ENCODE measurements at places on chromosomes 6 and 20.

DNA sequence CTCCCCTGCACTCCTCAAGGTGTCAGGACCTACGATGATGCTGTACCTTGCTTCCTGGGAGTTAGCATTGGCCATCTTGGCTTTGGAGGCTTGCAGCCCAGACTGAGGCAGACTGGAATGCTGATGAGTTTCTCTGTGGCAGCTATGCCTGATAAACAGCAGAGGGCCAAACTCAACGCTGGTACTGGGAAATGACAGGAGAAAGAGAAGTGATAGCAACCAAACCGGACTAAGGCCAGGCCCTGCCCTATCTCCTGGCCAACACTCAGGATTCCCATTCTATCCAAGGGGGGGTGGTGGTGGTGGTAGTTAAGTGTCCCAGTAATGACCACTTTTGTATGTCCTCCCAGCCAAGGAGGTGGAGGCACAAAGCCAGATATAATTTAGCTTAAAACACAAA, 90.0 kb upstream of the DTNBP1 start:
- DNase-seq, result no peak

DNA sequence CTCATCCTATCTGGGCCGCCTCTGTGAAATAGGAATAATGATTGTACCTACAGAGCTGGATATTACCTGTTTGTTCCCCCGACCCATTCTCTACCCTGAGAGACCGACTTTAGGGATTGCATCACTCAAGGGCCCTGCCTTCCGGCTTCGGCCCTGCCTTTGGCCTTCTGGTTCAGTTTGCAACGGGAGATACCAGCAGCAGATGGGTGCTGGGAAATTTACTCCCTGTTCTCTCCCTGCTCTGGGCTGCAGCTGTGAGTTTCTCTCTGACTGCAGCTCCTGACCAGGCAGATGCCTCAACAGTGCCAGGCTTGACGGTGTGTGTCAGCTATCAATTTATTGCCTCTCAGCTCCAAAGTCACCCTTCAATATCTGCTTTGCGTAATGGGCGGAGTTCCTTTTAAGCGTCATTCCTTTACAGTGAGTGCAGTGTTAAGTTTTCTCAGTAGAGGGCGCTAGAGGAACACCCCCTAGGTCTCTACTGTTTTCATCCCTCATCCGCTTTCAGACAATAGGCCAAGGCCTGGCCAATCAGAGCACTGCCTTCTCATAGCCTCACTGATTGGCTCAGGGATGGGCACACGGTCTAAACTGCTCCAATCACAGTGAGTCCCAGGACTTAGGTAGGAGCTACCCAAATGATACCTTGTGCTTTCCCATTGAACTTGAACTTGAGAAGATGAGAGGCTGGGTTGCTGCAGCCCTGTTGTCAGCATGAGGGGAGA, 30.0 kb downstream of the KCNG1 start:
- no peak for DNase-seq

- no peak for DNase-seq
These were observed 41.3 kb downstream of the RSPH3 start for GRCh38 chr6:158958504-158959386.

DNA sequence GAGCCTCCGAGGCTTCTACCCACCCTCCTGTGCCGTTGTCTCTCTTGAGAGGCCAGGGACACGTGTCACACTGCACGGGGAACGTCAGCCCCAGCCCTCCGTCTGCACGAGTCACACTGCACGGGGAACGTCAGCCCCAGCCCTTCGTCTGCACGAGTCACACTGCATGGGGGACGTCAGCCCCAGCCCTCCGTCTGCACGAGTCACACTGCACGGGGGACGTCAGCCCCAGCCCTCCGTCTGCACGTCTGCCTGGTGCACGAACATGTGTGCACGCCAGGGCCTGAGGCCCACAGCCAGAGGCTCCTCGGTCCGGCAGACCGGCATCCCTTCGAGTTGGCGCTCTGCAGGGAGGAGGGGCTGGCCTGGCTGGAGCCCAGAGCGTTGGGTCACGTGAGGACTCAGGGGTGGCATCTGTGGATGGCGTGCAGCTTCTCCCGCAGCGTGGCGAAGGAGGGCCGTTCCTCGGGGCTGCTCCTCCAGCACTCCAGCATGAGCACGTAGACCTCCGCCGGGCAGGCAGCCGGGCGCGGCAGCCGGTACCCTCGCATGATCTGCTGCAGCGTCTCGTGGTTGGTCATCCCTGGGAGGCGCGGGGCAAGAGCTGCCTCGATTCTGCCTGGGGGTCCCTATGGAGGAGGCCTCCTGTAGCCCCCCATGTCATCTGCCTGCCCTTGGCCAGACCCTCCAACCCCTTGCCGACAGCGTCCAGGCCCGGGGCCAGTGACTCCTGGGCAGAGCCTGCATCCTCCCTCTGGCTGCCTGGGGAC, 3.4 kb upstream of the PTK6 start:
- DNase-seq, result no peak

DNA sequence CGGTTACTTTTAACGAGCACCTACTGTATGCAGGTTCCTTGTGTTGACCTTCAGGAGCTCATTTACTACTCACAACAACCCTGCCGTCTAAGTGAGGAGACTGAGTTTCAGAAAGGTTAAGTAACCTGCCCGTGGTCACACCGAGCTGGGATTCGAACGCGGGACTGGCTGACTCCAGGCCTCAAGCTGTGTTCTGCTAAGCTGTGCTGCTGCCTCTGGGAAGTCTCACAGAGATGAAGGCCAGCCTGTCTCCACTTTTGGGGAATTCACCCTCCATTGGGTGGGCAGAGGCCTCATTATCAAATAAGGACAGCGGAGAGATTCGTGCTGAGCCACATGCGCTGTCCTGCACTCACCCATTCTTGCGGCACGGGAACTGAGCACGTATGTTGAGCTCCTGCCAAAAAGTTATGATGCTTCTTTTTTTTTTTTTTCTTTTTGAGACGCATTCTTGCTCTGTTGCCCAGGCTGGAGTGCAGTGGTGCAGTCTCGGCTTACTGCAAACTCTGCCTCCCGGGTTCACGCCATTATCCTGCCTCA, 25.9 kb upstream of the MYT1 start:
- no peak for DNase-seq

DNA sequence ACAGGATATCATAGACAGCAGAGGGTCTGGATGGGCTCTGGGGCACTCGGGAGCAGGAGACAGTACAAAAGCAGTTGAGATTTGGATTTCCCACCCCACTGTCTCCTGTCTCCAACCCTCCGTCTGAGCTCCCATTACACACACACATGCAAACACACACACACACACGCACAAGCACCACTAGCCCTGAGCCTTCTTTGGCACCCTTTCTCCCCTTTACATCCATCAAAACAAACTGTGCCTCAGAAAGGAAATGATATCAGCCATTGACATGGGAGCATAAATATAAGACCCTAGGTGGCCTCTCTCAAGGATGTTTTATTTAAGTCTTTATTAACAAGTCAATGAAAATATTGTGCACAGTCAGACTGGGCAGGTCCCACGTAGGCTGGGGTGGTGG, 17.5 kb downstream of the TTBK1 start:
- no peak for DNase-seq

DNA sequence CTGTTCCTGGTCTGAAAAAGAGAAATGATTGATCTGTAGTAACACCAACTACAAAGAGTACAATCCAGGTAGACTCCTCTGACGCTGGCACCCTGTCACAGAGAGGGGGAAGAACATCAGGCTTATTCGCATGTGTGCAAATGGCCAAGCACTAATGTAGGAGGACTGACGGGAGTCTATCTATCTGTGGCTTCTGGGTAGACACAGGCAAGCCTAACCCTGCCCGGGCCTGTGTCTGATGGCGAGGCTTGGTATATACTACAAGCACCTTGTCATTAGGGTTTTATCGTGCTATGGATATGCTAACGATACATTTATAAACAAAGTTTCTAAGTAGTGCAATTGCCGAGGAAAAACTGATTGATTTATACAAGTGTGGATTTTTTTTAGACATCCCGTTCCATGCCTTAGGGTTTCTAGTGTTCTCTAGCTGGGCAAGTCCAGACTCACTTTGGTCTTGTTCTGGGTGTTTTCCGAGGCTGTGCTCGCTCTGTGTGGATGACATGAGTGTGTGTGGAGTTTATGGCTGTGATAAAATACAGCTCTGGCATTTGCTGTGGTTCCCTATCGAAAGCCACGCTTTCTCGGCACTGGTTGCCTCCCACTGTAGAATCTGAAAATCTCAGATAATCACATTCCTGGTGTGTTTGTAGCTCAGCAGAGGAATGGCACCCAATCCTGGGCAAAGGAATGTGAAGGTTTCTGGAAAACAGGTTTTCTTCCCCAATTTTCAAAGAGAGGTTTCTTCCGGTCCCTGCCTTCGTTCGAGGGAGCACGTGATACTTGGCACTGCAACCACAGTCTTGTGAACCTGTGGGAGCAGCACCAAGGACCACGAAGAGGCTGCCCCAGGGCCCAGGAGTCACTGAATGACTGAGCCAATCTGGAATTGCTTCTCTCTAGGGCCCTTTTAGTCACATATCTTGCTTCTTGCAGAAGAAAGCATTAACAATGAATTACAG, 67.5 kb upstream of the EDN1 start:
- no peak for DNase-seq

- DNase-seq, result no peak
These were observed 232.4 kb upstream of the FOXQ1 start for GRCh38 chr6:1079525-1079924.

DNA sequence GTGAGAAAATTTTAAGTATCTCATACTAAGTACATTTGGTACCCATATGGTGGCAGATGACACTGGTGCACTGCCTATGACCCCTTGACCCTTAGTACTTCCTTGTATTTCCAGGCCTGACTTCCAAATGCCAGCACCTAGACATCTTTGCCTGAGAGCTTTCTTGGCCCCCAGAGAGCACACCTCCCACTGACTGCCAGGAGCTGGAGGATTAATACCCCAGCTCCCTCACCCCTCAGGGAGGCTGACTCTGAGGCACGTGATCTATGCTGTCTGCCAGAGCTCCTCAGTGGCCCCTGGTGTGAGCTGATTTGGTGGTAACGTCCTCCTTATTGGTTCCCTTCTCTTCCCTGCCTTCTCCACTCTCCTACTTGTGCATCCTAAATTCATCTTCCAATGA, 38.0 kb downstream of the BFSP1 start:
- DNase-seq, result no peak

GRCh38 chr6:169800116-169800667, 48.8 kb downstream of the ERMARD start:
- no peak for DNase-seq

DNA sequence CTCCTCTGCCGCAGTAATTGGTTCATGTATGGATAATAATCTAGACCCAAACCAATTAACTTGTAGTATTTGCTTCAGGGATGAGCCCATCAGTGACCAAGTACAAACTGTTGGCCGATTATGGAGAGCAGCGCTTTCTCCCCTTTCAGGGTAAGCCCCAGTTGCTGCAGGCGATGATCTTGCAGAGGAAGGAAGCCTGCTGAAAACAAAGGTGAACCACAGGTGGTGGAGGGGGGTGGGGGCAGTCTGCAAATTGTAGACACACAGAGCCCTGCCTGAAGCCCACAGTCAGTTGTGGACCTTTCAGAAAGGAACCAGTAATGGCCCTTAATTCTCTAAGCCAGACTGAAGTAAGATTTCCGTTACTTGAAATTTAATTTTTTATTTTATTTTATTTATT, 167.9 kb upstream of the JARID2 start:
- no peak for DNase-seq

GRCh38 chr20:21099751-21100577, 6.2 kb downstream of the LINC00237 start:
- no peak for DNase-seq

GRCh38 chr6:101776919-101777350, 383.4 kb downstream of the GRIK2 start:
- DNase-seq, result no peak

DNA sequence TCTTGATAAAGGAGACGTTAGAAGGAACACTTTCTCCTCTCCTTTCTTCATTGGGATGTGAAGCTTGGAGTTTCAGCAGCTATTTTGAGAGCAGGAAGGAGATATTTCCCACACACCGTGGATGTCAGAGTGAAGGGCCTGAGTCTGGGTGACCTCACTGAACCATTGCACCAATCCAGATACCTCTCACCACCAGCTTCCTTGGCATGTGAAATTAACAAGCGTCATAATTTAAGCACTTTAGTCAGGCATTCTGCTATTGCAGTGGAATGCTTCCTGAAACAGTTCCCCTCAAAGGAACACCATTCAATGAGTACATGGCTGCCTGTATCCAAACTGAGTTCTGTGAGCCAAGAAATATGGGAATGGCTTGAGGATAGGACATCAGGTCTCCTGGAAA, 83.7 kb downstream of the CHMP4B start:
- DNase-seq, result no peak

- DNase-seq, result no peak
These were observed 8.3 kb downstream of the PM20D2 start for GRCh38 chr6:89154131-89154530.

GRCh38 chr20:17449031-17449430, 82.1 kb downstream of the BFSP1 start:
- no peak for DNase-seq

GRCh38 chr6:166921570-166921969, 34.8 kb downstream of the RNASET2 start:
- DNase-seq, result no peak

DNA sequence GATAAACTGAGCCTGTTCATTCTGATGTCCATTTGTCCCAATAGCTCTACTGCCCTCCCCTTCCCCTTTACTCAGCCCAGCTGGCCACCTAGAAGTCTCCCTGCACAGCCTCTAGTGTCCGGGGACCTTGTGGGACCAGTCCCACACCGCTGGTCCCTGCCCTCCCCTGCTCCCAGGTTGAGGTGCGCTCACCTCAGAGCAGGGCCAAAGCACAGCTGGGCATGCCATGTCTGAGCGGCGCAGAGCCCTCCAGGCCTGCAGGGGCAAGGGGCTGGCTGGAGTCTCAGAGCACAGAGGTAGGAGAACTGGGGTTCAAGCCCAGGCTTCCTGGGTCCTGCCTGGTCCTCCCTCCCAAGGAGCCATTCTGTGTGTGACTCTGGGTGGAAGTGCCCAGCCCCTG, 24.7 kb upstream of the FANCE start:
- DNase-seq, result no peak

DNA sequence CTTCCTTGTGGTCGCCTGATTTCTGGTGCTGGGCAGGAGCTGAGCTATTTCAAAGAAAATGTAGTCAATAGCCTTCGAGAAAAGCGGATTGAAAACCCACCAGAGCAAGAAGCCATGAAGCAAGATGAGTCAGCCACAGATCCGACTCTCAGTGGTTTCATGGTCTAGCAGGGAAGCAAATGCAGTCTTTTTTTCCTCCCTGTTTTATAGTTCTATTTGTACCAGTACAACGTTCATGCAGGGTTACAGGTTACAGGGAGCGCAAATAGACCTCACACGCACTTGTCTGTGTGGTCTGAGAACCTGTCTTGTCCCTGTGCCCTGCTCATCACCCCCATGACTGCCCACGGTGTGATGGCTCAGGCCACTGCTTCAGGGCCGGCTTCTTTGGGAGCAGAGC, 309.8 kb upstream of the SUPT3H start:
- no peak for DNase-seq

DNA sequence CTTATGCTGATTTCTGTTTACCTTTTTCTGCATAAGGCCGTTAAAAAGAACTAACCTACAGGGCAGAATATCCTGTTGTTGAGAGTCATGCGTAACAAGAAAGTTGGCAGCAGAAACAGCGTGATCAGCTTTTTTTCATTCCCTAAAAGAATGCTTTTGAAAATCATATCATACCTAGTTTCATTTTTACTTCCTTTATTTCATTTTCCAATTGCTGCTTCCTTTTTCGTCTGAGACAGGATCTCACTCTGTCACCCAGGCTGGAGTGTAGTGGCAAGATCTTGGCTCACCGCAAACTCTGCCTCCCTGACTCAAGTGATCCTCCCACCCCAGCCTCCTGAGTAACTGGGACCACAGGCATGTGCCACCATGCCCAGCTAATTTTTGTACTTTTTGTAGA, 4.1 kb downstream of the CALHM6 start:
- DNase-seq, result no peak
